ENCODE measurements at places on chromosomes 1 and 21.

DNA sequence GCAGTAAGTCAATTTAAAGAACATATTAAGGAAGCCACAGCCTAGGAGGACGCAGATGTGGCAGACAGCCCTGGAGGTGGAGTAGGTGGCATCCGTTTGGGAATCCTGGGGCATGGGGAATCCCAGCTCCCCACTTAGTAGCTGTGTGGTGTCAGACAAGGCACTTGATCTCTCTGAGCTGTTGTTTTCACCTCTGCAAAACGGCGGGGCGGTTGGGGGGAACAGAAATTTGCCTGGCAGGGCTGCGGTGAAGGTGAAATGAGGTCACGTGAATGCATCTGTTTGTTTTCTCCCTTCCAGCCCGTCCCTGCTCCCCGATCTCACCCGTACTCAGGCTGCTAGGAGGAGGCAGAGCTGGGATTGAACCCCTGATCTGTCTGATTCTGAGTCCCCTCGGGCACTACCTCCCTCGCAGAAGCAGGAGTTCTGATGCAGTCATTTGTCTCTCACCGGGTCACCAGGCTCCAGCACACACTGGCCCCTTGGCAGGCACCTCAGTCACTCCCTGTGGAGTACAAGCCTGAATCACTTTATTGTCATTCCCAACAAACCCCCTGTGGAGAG is 2.2 kb upstream of the LAPTM5 start:
- DNase-seq, result no peak

DNA sequence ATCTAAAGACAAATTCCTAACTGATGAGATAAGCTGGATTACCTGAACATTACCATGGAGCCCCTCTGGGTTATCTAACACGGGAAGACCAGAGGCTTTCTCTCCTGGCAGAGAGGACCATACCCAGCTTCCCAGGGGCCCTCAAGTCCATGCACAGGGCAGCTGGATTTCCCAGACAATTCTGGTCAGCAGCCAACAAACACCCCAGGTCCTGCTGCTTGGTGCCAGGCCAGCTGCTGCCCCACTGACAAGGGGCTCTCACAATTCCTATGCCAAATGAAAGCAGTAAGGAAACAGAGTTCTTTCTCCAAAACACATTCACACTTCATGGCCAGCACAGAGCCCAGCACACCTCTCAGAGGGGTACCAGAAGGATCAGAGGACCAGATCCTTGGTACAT is 114.2 kb downstream of the HLCS start:
- DNase-seq, result no peak

DNA sequence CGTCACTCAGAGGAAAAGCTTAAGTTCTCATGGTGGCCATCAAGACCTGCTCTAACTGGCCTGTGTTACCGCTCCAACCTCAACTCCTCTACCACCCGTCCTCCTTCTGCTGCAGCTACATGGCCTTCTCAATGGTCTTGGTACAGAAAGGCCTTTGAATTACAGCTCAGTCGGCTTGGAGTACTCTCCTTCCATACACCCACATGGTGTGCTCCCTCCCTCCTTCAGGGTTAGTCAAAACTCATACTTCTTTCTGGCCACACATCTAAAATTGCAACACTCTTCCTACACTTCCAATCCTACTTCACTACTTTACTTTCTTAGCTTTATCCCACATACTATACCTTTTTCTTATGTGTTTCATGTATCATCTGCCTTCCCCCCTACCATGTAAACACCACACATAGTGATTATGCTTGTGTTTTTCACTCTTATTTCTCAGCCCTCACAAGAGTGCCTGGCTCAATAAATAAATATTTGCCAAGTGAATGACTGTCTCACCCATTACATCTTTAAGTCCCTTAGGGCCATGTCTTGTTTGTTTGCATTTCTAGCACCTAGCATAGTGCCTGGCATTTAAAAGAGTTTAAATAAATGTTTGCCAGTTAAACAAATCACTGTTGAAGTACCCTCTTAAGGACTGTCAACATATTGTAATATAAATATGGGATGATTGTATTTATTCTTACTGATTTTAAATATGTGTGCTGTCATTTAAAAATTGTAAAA is 37.6 kb upstream of the HMCN1 start:
- no peak for DNase-seq

- DNase-seq, result no peak
These were observed 135.7 kb downstream of the CNIH3 start for GRCh38 chr1:224751624-224752311.

GRCh38 chr1:46489638-46490405 is at the start of gene DMBX1:
Gene DMBX1, plus strand, starts transcription at chr1:46489836. Its CDS starts 17,175 bp downstream, at chr1:46507011.
- DNase-seq, result no peak

- DNase-seq, result no peak
These were observed 76.1 kb downstream of the AGO3 start for GRCh38 chr1:36006941-36007500.

GRCh38 chr1:227397354-227397978 is 79.2 kb upstream of the CDC42BPA start:
- DNase-seq, result no peak
